Activated T-helper 1 cell treated with anti-CD3 and anti-CD28 coated beads, Interleukin-2, amount 50 U/mL, for 16 hours (primary cell): ENCODE measurements at places on chromosomes 12 and 14.

DNA sequence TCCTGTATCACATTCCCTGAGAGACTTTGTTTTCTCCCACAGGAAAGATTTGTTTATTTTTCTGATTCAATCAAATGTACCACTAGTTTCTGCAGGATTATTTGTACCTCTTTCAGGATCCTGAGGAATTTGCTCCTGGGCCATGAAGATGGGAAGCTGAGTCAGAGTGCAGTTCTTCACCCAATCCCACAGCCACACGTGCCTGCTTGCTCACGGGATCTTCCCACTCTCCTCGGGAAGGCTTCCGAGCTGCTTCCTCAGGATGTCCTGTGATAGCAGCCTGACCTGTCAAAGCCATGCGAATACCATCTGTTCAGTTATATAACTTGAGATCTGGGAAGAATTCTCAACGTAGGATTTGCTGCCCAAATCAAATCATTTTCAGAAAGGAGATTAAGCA lies 41.8 kb upstream of the HIF1A start:
- DNase-seq: no peak

DNA sequence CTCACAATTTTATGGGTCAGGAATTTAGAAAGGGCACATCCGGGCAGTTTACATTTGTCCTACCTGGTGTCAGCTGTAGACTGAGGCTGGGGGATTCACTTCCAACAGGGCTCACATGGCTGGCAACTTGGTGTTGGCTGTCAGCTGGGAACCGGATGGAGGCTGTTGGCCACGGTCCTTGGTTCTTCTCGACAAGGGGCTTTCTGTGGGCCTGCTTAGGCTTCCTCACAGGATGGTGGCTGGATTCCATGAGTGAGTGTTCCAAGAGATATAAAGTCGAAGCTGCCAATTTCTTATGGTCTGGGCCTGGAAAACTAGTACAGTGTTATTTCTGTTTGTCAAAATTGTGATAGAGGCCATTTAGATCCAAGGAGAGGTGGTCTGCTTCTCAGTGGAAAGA lies 127.9 kb downstream of the PTCSC3 start:
- no peak for DNase-seq

GRCh38 chr14:89760086-89760485 lies 194.4 kb downstream of the EFCAB11 start:
- DNase-seq: no peak

GRCh38 chr12:128737292-128737966 lies 86.3 kb downstream of the SLC15A4 start:
- DNase-seq: no peak

GRCh38 chr12:1810201-1810930 lies 10.0 kb upstream of the LRTM2 start:
- no peak for DNase-seq

DNA sequence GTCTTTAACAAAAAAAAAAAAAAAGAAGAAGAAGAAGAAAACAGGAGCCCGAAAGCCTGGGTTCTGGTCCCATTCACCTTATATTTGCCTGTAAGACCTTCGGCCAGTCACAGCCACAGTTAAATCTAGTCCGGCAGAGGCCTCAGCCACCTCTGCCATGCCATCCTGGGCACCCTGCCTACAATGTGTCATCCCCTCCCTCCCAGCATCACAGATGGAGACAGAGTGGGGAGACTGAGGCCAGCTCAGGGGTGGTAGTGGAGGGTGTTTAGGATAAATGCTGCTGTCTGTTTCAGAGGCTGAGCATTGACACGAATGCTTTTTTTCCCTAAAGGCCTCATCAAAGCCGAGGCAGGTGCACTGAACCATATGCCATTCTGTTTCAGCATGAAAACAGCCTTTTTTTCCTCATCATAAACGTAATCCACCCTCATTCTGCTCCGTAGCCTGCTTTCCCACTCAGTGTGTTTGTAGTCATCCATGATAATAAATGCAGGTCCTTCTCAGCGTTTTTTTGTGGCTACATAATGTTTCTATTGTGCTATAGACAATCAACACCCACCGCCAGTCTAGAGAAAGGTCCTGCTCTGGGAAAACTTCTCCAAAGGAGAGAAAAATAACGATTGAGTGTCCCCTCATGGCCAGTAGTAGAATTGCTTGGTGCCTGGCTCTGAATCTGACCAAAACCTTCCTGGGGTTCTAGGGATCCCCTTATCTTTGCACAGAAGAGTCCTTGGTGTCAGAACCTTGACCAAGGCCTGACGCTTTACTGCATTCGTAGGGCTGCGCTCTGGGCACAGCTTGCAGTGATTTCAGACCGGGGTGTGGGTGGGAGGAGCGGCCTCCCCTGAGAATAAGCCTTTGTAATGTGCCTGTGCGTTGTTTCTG lies 41.1 kb upstream of the TSPAN9 start:
- DNase-seq: no peak

DNA sequence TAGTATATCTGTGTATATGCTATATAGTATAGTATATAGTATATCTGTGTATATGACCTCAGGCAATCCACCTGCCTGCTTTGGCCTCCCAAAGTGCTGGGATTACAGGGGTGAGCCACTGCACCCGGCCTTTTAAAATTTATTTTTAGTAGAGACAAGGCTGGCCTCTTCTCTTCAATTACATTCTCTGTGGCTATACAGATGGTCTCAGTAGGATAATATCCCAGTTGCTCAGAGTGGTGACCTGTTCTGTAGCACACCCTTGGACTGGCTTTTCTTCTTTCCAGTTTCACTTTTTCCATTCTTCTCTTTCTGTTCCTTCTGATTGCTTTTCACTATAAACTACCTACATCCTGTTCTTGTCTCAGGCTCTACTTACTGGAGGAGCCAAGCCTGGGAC lies 3.1 kb upstream of the NFATC4 start:
- no peak for DNase-seq

GRCh38 chr12:6684609-6685008 lies 4.6 kb downstream of the ZNF384 start:
- DNase-seq: no peak

GRCh38 chr14:57567220-57567619 lies 73.6 kb upstream of the CCDC198 start:
- DNase-seq: no peak

GRCh38 chr12:27331291-27331926 lies 1.2 kb upstream of the BMAL2 start:
- DNase-seq: no peak
